Astrocyte (in vitro differentiated cells and primary cell): ENCODE measurements at places on chromosomes 16 and 17. TPM values are rescaled to one million over a fixed set of nuclear protein-coding genes. Genes with fewer than 3 reads are reported as not detected.

DNA sequence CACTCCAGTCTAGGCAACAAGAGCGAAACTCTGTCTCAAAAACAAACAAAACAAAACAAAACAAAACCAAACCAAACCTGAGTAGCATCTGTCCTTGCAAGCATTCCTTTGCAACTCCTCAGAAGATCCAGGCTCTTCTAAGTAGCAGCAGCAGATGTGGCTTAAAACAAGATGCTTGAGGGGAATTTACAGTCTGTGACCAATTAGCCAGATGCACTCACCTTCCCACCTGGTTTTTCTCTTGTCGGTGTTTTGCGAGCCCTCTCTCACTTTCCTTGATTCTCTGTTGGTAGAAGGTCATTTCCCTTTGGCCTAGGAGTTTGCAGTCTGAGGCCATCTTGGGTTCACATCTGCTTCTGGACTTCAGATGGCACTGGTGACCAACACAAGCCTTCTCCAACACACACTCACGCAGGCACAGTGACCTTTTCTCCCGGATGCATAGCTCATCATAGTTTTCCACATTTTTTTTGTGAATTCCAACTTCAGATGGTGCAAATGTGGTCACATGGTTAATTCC is 276.8 kb downstream of the STX8 start:
- no peak for DNase-seq

GRCh38 chr16:23505180-23505665 is 5.1 kb downstream of the GGA2 start:
- no peak for DNase-seq

- no peak for DNase-seq
Measured at GRCh38 chr17:27817731-27818130, 17.4 kb upstream of the NOS2 start.

- no peak for DNase-seq
Measured at GRCh38 chr16:51049678-51050376, 101.2 kb downstream of the SALL1 start.

The PLEKHH3 gene
- total RNA-seq = 14.1 and 14.5 TPM in 2 replicates
